Inflammatory macrophage treated with lipopolysaccharide for 1 hour (primary cell): ENCODE measurements at places on chromosomes 1 and 21.

GRCh38 chr1:86149591-86149990, 7.0 kb downstream of the COL24A1 start:
- no peak for DNase-seq

GRCh38 chr1:54463259-54464030, 57.3 kb upstream of the SSBP3 start:
- DNase-seq, result no peak

DNA sequence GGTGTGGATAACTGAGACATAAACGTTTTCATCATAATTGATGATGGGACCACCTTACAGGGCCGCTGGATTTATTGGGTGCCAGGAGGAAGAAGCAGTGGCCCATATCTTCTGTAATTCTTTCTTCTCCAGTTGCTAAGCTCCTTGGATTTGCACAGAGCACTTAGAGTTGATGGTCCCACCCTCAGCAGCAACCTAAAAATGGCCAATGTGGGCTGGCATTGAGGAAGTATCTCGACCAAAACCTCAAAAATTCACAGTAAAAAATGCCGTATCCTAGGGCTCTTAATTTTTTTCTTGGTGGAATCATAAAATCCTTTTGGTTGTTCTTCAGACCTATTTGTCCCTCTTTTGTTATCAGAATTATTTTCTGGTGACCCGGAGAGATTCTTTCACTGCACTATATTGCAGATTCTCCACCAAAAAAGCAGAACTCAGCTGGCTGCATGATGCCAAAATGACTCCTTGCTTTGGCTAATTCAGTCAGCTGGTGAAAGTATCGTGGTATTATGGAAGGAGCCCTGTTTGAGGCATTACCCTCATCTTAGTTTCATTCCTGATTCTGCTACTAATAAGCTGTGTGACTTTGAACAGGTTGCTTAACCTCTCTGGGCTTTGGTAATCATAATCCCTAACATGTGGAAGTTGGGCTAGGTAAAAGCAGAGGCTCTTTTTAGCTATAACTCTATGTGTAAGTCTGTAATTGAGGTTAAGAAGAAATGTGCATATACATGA, 27.6 kb downstream of the KIRREL1 start:
- peak; percentile 35 for DNase-seq

GRCh38 chr1:3864884-3865283, 7.6 kb downstream of the DFFB start:
- no peak for DNase-seq

GRCh38 chr1:44103270-44104131, 15.1 kb upstream of the KLF17 start:
- no peak for DNase-seq

GRCh38 chr1:57058652-57059501, 93.1 kb upstream of the C8B start:
- no peak for DNase-seq

DNA sequence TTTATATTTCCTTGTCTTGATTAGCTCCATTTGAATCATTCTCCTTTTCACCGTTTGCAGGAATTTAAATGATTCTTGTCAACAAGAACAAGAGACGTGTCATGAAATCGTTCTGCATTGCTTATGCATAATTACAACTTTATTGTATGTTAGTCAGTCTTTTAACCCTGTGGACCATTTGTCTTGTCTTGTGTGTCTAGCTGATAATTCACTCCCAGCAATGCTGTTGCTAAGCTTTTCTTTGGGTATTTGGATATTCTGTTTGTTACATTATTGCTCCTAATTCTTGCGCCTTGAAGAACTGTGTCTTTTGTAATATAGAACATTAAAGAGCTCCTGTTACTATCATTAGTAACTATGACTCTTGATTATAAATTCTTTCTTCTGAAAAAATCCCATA, 311.9 kb downstream of the RYR2 start:
- DNase-seq, result no peak

DNA sequence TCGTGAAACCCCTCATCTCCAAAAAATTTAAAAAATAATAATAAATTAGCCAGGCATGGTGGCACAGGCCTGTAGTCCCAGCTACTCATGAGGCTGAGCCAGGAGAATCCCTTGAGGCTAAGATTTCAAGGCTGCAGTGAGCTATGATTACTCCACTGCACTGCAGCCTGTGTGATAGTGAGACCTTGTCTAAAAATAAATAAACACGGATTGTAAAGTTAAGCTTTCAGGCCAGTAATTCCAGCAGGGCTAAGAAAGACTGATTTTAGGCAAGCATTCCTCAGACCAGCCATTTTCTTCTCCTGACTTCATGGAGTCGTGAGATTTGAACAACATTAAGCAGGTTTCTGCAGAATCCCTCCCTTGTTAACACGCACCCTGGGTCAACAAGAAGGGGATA, 77.2 kb upstream of the EFHD2 start:
- no peak for DNase-seq

DNA sequence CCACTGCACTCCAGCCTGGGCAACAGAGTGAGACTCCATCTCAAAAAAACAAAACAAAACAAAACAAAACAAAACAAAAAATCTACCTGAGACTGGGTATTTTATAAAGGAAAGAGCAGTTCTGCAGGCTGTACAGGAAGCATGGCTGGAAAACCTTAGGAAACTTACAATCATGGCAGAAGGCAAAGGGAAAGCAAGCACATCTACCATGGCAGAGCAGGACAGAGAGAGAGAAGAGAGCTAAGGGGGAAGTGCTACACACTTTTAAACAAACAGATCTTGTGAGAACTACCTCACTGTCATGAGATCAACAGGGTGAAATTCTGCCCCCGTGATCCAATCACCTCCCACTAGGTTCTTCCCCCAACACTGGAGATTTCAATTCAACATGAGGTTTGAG, 198.3 kb upstream of the SAMSN1 start:
- peak; percentile 81 for DNase-seq

DNA sequence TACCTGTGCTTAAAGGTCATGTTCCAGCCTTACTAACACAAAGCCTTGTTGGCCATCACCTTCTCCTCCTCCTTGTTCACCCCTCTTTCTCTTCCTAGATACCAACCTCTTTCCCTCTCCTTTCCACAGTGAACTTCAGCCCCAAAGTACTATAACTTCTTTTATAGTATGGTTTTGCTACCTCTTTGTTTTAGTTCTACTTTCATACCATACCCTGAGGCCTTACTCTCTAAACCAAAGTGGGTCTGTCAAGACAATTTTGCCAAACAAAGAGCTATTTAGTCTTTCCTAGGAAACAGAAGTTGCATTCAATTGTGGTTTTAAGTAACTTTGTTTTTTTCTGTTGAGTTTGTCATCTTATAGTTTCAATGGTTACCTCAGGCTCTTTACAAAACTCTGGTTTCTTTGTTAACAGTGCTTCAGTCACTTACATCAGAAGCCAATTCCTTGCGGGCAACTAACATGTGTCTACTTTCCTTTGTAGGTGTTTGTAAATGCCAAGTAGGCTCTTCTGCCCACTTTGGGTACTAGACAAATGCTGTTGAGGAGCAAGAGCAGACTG, 623.9 kb upstream of the PKN2 start:
- DNase-seq, result no peak

- DNase-seq, result no peak
Measured at GRCh38 chr1:51272916-51273315, 36.8 kb downstream of the RNF11 start.

GRCh38 chr1:110049801-110050601, 15.6 kb downstream of the STRIP1 start:
- DNase-seq, result no peak

GRCh38 chr1:232467073-232467760, 162.7 kb downstream of the SIPA1L2 start:
- no peak for DNase-seq

- DNase-seq, result no peak
Measured at GRCh38 chr21:16767201-16767600, 745.6 kb upstream of the CXADR start.

DNA sequence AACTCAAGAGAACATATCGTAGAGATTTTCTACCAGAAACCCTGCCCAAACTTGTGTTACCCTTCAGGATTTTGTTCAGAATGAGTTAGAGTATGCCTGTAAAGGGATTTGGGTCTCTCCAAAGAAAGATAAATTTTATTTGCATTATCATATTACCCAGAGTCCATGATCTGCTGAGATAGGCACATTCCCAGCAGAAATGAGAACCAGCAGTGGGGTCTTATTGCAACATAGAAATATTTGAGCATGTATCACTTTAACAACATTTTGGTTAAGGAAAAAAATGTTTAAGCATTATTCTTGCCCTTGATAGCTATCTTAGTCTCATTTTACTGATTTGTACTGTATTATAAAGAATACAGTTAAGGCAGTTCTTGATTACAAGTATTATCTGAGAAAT, 10.6 kb downstream of the VCAM1 start:
- DNase-seq, result no peak

DNA sequence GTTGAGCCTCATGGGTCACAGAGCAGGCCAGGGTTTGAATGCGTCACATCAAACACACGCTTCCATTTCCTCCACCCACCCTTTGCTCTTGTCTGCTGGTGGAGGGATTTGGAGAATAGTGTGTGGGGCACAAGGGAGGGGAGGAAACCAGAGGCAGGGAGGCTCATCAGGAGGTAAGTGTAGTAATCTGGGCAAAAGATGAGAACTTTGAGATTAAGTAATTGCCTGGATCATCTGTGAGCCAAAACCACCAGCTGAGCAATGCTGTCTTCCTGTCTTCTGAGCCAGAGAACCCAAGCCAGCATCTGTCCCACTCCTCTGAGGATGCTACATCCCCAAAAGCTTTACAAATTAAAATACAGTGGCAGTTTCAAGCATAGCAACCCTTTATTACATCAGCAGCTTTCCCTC, 45.2 kb downstream of the C8B start:
- DNase-seq, result peak; percentile 19

- peak; percentile 73 for DNase-seq
Measured at GRCh38 chr1:182588500-182589396, at the start of gene RNASEL. TSS of gene RNASEL (minus strand) at chr1:182589256. CDS start at chr1:182586806, 2,450 bp downstream.

GRCh38 chr1:119767486-119767885, 1.2 kb downstream of the HMGCS2 start:
- DNase-seq, result no peak

DNA sequence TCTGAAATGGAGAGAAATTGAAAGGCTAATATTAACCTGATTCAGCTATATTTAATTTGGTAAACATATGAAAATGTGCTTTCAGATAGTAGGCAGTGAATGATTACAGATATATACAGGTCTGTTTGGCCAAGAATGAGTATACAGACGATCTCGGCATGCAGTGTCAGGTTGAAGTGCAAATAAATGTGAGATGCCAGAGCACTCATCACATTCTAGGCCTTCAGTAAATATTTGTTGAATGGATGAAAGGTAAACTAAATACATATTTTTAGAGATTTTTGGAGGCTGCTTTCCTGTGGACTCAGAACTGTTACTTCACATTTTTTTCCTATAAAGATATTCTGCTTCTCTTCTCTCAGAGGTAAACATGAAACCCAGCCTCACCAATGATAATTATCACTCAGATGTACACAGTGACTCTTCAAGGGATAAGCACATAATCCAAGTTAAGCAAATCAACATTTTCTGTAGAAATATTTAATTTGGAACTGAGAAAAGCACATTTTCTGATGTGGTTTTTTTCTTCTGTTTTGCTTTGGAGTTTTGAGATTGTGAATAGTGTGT, 702.9 kb downstream of the BRINP3 start:
- no peak for DNase-seq

DNA sequence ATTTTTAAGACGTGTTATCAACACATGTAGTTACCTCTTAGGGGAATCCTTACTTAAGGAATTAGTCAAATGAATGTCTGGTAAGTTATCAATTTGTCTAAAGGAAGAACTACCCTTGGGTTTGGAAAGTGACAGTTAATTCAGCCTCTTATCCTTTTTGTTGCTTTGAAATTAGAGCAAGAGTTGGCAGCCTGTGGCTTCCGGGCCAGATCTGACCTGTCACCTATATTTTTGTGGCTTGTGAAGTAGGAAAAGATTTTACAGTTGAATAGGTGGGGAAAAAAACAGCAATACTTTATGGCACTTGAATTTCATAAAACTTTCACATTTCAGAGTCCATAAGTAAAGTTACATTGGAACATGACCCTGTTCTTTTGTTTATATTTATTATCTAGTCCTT, 5.5 kb downstream of the MRPS6 start:
- no peak for DNase-seq

- DNase-seq, result no peak
Measured at GRCh38 chr1:157032303-157032702, 13.2 kb downstream of the ARHGEF11 start.

DNA sequence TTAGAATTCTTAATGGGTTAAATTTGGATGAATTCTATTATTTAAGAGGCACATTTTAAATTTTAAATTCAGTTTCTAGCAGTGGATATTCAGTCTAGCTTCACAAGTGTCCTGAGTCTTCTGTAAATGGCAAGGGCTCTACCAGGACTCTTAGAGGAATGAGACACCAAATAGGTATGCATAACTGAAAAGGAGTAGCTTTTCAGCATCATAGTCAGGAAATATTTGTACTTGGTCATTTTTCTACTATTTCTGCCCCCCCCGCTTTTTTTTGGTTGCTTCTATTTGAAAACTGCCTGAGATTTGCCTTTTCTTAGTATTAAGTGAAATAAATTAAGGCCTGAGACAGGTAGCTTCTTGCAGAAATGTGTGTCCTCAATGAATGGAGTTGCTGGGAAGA, 80.2 kb downstream of the MAST2 start:
- no peak for DNase-seq

- DNase-seq, result no peak
Measured at GRCh38 chr21:41874611-41875010, 4.5 kb downstream of the PRDM15 start.

DNA sequence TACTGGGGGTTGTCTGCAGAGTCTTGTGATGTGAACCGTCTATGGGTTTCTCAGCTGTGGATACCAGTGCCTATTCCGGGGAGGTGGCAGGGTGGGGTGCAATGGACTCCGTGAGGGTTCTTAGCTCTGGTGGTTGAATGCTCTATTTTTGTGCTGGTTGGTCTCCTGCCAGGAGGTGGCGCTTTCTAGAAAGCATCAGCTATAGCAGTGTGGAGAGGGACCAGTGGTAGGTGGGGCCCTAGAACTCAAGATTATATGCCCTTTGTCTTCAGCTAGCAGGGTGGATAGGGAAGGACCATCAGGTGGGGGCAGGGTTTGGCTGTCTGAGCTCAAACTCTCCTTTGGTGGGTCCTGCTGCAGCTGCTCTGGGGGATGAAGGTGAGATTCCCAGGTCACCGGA, 127.3 kb upstream of the PLD5 start:
- no peak for DNase-seq

DNA sequence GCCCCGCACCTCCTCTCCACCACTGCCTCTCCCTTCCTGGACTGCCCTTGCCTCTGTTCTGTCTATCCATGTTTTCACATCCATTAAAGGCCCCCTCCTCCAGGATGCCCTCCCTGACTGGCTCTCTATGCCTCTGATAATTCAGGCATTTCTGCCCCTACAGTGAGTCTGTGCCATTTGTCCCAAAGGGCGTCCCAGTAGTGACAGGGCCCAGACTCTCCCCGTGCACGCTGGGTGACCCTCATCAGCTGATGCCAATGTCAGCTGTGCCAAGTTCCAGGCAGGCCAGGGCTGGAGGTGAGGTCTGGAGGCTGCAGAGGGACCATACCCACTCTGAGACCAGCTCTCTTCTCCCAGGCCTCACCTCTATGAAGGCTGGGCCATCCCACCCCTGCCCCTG, 3.2 kb upstream of the PLEKHG5 start:
- no peak for DNase-seq
